ENCODE measurements at places on chromosomes 7 and 10.

DNA sequence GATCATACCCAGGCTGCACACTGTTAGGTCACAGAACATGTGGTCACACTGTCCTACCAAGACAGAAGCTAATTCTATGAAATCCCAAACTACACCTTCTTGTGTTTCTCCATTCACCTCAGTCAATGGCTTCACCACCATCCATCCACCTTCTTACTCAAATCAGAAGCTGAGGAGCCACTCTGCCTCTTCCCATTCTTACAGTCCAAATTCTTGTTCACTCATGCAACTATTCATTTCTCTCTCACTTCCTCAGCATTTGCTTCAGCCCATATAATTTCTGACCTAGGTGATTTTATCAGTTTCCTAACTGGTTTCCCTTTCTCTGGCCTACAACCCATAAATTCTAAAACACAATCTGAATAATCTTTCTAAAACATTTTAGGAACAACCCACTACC, 229.2 kb downstream of the LRRN3 start:
- no peak for DNase-seq

- DNase-seq, result no peak
Measured at GRCh38 chr7:99000196-99000903, 122.0 kb downstream of the TRRAP start.

DNA sequence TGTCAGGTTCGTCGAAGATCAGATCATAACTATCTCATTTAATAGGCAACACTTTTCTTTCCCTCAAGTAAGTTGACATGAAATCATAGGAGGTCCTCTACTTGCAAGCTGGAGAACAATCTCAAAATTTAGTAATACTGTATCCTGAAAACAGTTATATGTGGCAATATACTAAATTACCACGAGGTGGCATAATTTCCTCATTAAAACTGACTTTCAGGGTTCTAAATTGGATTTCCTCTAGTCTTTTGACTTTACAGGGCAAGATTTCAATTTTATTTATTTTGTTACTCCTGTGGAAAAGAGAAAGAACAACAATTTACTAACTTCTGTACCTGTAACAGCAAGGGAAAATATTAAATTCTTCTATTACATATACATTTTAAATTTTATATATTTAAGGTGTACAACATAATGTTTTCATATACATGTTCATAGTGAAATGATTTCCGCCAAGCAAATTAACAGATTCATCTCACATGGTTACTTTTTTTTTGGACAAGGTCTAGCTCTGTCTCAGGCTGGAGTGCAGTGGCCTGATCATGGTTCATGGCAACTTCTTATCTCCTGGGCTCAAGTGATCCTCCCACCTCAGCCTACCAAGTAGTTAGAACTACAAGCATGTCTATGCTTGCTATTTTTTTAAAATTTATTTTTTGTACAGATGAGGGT, 53.4 kb upstream of the CYP2C18 start:
- DNase-seq, result no peak

GRCh38 chr7:104961821-104962220, 52.2 kb upstream of the KMT2E start:
- DNase-seq, result no peak

GRCh38 chr10:61166065-61166464, 222.1 kb upstream of the RHOBTB1 start:
- DNase-seq, result no peak

GRCh38 chr7:114100810-114101209, 182.0 kb upstream of the PPP1R3A start:
- DNase-seq, result no peak

DNA sequence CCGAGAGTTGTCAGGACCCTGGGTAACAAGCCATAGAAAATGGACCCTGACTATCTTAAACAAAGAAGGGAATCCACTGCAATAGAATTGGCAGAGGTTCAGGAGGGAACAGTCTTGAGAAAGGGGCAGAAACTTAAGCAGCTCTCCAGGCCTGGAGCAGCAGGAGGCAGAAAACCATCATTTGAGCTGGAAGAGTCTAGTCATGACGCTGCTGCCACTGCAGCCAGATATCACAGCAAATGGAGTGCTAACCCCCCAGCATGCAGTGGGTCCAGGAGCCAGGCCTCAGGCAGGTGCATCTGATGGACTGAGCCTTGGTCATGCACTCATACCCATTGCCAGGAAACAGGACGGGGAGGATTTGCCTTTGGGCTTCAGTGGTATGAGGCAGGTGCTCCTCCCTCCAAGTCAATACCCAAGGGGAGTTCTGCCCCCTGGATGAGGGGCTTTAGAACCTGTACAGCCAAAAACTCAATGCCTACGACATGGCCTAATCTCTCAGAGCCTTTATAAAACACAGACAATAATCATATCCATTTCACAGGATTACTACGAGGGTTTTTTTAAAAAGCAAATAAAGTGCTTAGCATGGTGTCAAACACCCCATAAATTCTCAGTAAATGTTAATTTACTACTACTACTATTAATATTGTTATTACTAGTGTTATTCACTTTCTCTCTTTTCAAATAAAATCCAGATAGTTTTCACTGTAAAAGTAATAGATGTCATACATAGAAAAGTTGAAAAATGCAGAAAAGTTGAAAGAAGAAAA, 30.7 kb downstream of the DUSP5 start:
- no peak for DNase-seq
